Transverse colon (tissue), 4 donors: ENCODE measurements at places on chromosomes 5 and 9.

- DNase-seq: peak; percentile 55
Measured at GRCh38 chr9:69421908-69422801, 97.1 kb downstream of the ENTREP1 start.

DNA sequence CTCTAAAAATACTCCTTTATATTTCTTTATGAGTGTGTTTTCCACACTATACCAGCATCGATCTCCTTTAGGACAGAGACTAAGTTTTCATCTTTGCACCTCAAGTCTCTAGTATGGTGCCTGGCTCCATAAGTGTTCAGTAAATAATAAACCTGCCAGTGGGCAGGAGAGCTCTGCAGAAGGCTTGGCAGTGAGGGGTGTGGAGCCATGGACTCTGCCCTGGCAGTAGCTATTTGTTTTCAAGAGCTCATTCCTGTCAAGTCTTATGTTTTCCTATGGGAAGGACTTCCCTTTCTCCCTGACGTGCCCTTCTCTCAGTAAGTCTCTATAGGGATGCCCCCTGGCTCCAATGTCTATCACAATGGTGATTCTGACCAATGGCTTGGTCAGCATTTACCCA lies 252.2 kb downstream of the PIK3R1 start:
- peak; percentile 50 for DNase-seq

GRCh38 chr9:69593756-69594155 lies 78.4 kb downstream of the APBA1 start:
- DNase-seq: no peak

- DNase-seq: no peak
Measured at GRCh38 chr9:107542411-107543157, 53.0 kb upstream of the KLF4 start.

GRCh38 chr5:23372177-23372576 lies 135.2 kb upstream of the PRDM9 start:
- DNase-seq: no peak

GRCh38 chr5:174175716-174176268 lies 130.3 kb downstream of the NSG2 start:
- no peak for DNase-seq

DNA sequence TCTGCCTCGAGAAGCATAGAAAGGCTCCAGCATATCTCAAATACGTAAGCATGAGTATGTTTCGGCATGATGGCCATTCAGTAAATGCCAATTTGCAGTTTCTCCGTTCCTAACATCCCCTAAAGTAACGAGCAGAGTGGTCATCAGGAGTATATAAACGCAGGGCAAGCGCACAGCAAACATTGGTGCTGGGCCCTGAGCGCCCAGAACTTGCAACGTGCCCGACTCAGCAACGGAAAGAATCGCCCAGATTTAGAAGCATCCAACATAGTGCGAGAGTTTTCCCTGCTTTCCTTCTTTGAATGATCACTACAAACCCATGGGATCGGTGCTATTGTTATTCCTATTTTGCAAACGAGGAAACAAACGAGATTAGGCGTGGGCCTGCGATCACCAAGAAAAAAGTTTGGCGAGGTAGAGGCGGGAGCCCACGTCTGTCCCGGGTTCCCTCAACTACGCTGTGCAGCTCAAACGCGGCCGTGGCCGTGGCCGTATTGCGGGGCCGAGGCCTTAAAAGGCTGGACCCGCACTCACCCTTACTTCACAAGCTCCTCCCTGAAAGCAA lies 505 bp downstream of the RPS14 start:
- no peak for DNase-seq

- no peak for DNase-seq
Measured at GRCh38 chr5:133701871-133702270, 89.5 kb upstream of the FSTL4 start.

GRCh38 chr5:169641253-169641652 lies 4.2 kb downstream of the DOCK2 start:
- DNase-seq: no peak

GRCh38 chr9:1202512-1203280 lies 152.5 kb downstream of the DMRT2 start:
- DNase-seq: no peak
